ENCODE measurements at places on chromosomes 2 and 18. TPM values are rescaled to one million over a fixed set of nuclear protein-coding genes. Genes with fewer than 3 reads are reported as not detected.

DNA sequence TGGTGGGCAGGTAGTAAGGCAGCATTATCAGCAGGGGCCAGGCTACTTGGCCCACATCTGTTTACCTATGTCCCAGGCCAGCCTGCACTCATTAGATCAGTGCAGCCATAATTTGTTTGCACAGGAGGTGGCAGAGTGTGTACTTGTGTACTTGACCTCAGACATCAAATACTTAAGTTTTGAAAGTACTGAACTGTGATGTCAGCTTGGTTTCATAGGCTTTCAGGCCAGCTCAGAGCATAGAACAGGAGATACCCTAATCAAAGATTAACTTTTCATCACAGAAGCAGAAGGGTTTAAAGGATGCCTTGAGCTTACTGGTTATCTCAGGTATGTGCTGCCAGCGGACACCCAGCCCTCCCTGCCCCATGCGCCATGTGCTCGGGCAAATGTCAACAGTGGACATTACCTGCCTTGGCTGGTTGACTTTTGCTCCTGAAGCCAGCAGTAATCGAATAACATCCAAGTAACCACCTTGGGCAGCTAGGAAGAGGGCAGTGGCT lies 33.2 kb downstream of the ANKRD29 start:
- DNase-seq: no peak

DNA sequence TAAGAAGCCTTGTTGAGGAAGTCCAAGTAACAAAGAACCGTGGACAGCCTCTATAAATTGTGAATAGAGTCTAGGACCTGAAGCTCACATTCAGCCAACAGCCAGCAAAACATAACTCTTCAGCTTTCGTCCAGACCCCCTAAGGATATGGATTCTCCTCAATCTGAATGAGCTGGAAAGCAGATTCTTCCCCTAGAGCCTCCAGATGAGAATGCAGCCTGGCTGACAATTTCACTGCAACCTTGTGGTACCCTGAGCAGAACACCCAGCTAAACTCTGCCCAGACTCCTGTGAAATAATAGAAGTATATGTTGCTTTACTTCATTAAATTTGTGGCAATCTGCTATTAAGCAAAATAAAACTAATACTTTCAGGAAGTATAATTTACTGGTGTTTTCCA lies 483.5 kb upstream of the SLC8A1 start:
- no peak for DNase-seq

Gene GKN1
- total RNA-seq: not detected

DNA sequence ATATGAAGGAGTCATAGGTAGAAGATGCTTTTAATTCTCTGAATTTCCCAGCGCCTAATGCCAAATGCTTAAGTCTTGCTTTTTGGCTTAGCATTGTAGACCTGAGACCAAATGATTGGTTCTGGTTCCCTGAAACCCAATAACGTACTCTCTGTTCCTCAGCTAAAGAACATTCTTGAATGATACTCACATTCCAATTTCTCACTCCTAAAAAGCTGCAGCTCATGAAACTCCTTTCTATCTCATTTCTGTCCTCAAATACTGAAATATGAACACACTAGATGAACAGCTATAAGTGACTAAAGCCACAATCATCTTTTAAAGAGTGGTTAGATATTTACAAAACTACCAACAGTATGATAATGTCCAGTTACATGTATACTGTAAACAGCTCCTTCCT lies 272.1 kb downstream of the SLC8A1 start:
- no peak for DNase-seq

GRCh38 chr18:39318462-39318861 lies 1752.9 kb upstream of the CELF4 start:
- no peak for DNase-seq

Gene FAM168B
- total RNA-seq: 89.3 TPM

DNA sequence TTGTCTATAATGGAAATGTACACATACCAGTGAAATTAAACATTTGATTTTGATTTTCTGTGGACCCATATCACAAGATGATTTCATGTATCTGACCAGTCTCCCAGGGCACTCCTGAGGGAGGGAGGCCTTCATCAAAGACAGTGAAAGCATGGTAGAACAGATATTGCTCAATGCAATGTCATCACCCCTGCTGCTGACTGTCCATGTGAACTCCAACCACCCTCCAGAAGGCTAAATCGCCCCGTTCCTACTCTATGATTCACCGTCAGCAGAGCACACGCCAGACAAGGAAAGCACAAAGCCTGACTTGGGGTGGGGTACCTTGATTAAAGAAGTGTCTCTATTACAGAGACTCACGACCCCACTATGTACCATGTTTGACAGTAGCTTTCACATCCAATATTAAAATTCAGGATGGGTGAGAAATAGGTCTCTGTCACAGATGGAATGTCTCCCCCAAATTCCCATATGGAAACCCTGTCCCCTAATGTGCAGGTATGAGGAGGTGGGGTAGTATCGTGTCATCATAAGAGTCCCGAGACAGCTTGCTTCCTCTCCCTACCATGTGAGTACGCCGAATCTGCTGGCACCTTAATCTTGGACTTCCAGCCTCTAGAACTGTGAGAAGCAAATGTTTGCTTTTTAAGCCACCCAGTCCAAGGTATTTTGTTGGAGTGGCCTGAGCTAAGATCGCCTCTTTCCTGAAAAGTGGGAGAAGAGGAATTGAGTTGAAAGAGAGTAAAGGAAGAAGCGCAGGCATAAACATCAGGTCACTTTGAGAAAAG lies 42.4 kb downstream of the CYB5A start:
- DNase-seq: no peak

Gene IL1A
- 1.4 TPM for total RNA-seq

DNA sequence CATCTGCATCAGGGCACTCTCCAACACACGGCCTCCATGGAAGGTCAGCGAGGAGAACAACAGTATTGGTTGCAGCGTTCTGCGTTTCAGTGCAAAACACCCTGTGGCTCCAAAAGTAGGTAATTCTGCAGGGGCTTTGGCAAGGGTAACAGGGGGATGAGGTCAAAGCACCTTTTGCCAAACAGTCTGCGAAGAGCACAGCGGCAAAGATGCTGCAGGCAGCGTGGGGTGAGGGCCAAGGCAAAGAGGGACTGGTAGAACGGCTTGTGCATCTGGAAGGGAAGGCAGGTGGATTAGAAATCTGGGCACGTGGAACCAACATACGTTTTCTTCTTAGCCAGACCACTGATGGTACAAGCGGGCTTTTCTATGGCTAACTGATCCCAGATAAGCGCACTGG lies 26.6 kb upstream of the GBX2 start:
- no peak for DNase-seq

GRCh38 chr2:9328931-9329330 lies 94.4 kb downstream of the ITGB1BP1 start:
- no peak for DNase-seq

Gene ERFE
- total RNA-seq: 0.60 TPM

Gene CRYGC
- not detected for total RNA-seq

- no peak for DNase-seq
These were observed 12.5 kb upstream of the ITGA4 start for GRCh38 chr2:181444654-181445053.

- no peak for DNase-seq
These were observed 50.0 kb downstream of the ERBB4 start for GRCh38 chr2:212488611-212489010.

Gene DAW1
- total RNA-seq: not detected

GRCh38 chr2:6372317-6372901 lies 493.3 kb downstream of the CMPK2 start:
- DNase-seq: no peak

- no peak for DNase-seq
These were observed 74.9 kb upstream of the MYL1 start for GRCh38 chr2:210389856-210390255.

Gene RAD51AP2
- not detected for total RNA-seq

DNA sequence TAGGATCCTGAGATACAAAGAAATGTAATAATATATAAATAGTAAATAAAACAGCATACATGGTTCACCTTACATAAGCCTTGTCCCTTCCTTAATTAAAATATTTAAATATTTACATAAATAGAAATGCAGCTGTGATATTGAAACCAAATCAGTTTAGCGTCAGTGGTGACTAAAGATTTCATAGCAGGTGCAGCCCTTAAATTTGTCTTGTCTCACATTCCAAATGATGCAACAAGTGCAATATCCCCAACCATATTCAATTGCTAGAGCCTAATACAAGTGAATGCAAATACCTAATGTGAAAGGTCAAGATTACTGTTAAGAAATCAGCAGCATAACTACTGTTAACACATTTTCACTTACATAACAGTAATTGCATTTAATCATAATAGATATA lies 539.5 kb downstream of the NYAP2 start:
- no peak for DNase-seq

DNA sequence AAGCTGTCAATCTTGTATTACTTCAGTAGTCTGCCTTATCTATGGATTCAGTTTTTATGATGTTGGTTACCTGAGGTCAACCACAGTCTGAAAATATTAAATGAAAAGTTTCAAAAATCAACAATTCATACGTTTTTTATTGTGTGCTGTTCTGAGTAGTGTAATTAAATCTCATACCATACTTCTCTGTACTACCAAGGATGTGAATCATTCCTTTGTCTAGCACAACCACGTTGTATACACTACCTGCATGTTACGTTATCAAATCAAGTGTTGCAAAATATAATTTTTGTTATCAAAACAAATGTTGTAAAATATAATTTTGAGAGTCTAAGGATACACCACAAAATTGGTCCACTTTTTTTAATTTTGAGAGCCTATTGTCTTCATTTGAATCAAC lies 590.2 kb upstream of the SETBP1 start:
- DNase-seq: no peak

DNA sequence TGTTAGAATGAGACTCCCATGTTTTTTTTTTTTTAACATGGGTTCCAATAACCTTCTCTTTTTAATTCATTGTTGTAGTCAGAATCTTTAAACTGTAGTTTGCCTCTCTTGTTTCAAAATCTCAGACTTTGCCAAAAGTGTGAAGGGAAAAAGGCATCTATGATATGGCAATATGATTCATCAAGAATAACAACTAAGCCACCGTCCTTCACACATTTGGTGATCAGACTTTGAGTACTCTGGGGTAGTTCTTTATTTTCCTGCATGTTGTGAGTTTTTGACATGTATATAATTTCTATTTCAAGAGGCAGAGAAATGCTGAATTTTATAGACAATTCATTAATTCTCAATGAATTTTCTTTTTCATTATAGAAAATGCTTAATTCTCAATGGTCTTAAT lies 53.5 kb upstream of the CERS6 start:
- no peak for DNase-seq

DNA sequence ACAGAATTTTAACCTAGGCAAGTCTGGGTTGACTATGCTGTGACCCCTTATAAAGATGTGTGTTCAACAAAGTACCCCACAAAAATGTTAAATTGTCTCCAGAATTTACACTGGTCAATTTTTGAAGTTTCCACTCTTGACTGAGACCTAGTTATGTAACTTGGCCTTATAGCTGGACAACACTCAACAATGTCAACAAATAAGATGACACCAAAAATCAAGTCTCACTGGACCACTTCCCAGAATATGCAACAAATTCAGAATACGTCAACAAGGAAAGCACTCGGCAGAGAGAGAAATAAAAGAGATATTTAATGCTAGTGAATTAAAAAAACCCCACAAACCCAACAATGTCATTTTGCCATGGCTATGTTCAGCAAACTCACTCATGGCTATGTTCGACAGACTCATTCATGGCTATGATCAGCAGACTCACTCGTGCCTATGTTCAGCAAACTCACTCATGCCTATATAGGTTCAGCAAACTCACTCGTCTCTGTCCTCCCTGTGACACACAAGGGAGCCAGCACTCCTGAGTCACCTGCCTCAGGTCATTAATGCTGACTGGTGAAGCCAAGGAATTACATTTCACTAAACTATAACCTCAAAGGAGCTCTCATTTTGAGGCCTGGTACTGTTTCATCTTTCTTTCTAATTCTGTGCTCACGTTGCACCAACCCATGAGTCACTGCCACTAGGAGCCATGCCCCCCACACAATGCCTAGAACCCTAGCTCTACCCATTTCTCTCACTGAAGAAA lies 72.7 kb downstream of the PTPN2 start:
- DNase-seq: peak; percentile 14

DNA sequence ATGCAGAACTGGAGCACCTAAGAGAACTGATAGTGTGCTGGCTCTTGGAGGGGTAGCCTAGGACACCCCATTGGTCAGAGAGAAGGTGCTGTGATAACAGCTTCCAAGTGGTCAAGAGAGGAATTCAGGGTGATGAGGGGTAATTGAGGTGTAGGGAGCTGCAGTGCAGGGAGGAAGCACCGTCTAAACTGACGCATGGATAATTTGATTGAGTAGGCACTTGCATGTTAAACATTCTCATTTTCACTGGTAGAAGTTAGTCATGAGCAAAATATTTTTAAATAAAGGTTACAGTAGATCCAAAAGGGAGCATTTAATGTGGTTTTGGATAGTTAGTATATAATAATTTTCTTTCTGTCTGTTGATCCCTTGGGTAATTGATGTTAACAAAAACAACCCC lies 155.1 kb upstream of the TCF4 start:
- no peak for DNase-seq

Gene PRSS56
- total RNA-seq: 0.39 TPM

Gene FOXD4L1
- 0.12 TPM for total RNA-seq

DNA sequence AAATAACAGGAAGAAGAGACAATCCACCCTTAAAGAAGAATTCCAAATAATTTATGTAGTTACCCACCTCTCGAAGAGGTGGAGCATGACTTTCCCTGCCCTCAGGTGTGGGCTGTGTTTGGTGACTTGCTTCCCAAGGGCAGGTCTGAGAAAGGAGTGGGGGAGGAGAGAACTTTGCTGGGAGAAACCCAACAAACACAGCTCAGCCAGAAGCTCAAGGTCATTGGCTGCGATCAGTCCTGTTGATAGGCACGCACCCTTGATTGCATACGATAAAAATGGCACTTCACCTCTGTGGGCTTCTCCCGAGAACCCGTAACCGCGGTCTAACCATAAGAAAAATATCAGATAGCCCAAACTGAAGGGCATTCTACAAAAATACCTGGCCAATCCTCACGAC lies 157.5 kb upstream of the ID2 start:
- DNase-seq: no peak

DNA sequence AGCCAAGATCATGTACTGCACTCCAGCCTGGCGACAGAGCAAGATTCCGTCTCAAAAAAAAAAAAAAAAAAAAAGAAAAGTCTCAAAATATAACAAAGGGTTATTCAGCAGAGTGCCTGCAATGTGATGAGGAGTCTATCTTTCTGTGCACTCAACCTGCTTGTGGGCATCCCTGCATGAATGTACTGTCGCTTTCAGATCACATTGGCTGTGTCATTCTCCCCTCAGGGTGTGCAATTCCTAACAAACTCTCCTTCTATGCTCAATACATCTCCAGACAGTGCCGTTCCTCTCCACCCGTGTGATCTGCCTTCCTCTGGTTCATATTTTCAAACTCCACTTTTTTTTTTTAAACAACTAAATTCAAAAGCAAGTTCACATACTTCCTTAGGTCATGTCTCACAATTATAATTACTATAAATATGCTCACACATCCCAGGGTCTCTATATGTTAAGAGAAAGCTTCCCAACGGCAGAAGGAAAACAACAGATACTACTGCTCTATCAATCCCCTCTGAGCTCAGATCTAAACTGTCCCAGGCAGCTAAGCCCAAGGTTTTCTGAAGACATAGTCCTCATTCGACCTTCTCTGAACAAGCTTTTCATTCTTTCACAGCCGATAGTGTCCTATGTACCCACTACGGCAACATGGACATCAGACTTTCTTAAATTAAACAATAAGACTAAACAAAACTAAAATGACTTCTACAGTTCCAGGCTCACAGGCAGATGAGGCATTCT lies 35.2 kb downstream of the PTMA start:
- DNase-seq: no peak

GRCh38 chr2:19894134-19894792 lies 7.5 kb downstream of the TTC32 start:
- DNase-seq: no peak

- no peak for DNase-seq
These were observed 333.3 kb upstream of the CDH2 start for GRCh38 chr18:28510210-28510609.
